ENCODE measurements at places on chromosomes 16 and 17.
A peak's percentile ranks its signal among the peaks of the same experiment; 100 is the strongest.

DNA sequence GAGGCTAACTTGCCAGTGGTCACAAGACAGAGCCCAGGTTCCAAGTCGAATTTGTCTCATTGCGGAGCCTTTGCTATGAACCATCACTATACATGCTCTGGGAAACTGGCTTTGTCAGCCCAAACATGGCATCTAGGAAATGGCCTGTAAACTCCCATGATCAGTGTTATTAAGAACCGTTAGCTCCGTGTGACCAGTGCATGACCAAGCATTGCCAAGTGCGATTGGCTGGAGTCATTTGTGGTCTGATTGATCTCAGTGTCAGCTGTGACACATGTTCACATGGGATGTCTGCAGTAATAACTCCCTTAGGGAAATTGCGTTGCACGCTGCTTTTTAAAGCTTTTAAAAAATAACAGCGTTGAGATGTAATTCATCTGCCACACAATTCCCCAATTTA, 18.6 kb upstream of the CDH3 start:
- no peak for DNase-seq

- DNase-seq, result no peak
These were observed 24.7 kb upstream of the PPM1E start for GRCh38 chr17:58730937-58731336.

GRCh38 chr17:40936437-40936971, 942 bp downstream of the KRT23 start:
- no peak for DNase-seq

- no peak for DNase-seq
These were observed 28.3 kb upstream of the CDC42EP4 start for GRCh38 chr17:73340093-73340596.

- peak; percentile 94 for DNase-seq
These were observed at the start of gene MYO18A for GRCh38 chr17:29180034-29180787. TSS of gene MYO18A (minus strand) at chr17:29180398. CDS start at chr17:29166940, 13,458 bp downstream.

DNA sequence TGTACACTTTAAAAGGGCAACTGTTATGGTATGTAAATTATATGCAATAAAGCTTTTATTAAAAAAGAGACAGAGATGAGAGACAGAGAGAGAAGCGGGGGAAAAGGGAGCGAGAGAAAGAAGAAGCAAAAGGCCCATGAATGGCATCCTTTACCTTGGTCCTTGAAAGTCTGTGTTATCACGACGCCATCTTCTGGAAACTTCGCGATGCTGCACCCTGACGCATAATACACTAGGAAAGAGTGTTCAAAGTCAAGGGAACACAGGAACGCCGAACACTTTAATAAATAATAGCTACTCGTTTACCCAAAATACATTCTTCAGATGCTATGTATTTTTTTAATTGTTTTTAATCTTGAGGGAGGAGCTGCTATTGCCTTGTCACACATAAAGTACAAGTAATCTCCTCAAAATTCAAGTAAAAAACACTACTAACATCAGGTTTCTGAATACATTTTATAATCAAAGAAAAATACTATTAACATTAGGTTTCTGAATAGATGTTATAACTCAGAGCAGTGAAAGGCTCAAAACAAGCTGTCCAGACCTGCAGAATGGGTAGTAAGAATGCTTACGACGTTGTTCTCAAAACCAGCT, 23.0 kb upstream of the SLC38A8 start:
- no peak for DNase-seq

DNA sequence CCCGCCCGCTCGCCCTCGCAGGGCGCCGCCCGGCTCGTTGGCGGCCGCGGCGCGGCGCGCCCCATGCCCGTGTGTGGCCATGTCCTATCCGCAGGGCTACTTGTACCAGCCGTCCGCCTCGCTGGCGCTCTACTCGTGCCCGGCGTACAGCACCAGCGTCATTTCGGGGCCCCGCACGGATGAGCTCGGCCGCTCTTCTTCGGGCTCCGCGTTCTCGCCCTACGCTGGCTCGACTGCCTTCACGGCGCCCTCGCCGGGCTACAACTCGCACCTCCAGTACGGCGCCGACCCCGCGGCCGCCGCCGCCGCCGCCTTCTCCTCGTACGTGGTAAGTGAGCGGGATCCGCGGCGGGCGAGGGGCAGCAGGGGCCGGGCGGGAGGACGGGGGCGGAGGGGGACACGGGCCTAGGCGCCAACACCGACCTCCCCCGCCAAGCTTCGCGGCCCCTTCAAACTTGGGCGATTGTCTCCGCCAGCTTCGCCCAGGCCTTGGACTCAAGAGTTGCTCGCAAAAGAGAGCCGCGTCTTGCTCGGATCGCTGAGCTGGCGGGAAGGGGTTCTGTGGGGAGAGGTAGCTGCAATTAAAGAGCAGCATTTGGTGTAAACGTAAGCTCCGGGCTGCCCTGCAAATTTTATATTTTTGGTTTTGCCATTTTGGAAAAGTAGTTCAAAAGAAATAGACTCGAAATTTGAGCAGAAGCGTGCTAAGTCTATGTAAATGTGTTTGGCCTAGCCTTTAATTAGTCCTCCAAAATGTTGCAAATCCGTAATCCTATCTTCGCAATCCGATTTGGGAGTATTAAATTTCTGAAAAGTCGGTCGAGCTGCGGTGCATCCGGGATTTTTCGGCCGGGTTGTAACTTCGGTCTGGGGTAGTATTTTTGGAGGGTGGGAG, 702 bp downstream of the IRX5 start:
- no peak for DNase-seq

DNA sequence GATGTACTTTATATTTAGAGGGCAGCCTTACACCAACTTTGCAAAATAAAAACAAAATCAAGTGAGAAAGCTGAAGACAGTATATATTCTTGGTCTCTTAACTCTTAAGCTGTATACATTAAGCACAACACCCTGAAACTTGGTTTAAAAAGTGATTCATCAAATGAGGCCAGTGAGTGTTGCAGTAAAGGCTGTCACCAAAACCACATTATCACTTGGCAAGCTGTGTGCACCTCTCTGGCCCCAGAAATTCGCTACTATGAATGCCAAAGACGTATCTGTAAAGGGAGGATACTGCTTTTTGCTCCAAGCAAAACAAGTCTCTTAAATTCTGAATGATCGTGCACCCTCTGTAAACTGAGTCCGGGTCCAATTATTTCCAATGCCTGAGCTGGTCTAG, 163.9 kb downstream of the ZFHX3 start:
- no peak for DNase-seq

DNA sequence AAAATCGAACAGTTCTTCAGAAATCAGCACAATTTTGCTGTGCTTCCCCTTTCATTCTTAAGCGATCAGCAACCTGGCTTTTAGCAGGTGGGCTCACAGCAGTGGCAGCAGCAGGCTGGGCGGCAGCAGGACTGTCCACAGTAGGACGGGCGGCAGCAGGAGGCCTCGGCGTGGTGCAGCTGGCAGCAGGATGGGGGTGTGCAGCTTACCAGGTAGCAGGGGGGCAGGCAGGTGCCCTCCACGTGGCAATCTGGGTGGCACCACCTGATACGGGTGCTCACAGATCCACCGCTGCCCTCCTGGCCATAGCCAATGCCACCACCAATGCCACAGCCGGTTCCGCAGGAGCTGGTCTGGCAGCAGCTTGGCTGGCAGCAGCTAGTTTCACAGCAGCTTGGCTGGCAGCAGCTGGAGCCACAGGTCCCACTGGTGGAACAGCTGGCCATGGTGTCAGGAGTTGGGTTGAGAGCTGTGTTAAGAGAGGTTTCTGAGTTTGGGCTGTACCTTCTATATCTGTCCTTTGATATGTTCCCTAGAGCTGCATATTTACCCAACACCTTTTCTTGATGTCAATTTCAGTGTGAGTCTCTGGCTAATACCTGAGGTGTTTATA, at the start of gene KRTAP1-4:
Gene KRTAP1-4, minus strand, starts transcription at position 563 of the 613 bp plus-strand sequence. Its CDS starts 117 bp downstream, at position 446.
- DNase-seq, result no peak

GRCh38 chr16:53022374-53022773, 30.3 kb downstream of the CHD9NB start:
- DNase-seq, result no peak

DNA sequence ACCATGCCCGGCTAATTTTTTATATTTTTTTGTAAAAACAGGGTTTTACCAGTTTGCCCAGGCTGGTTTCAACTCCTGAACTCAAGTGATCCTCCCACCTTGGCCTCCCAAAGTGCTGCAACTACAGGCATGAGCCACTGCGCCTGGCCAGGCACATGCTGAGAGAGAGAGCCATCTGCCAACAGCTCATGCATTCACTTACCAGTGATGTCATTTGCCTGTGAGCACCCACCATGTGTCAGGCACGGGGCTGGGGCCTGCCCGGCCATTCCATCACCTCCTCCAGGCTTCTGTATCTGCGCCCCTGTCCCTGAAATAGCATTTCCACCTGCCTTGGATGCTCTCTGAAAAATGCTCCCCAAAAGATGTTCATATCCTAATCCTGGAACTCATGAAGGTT, 43.6 kb upstream of the PEMT start:
- no peak for DNase-seq

- peak; percentile 95 for DNase-seq
These were observed 1.3 kb upstream of the PCGF2 start for GRCh38 chr17:38749223-38750043.

DNA sequence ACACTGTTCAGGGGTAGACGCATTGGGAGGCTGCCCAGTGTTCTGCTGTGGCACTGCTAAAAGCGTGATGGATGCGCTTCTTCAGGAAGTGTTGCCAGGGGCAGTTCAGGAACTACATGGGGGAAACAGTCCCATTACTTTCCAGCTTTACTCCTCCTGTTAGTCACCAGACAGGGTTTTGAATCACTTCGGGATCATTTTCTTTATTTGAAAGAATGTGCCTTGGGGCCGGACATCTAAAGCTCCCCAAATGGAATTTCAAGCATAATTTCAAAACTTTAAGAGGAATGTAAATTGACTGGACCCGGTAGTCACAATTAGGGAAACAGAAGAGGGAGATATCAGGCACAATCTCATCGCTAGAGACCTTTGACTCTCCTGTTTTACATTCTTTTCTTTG, 1.3 kb upstream of the KRTAP2-1 start:
- no peak for DNase-seq

GRCh38 chr16:88050952-88051660, 99.9 kb downstream of the BANP start:
- DNase-seq, result no peak

DNA sequence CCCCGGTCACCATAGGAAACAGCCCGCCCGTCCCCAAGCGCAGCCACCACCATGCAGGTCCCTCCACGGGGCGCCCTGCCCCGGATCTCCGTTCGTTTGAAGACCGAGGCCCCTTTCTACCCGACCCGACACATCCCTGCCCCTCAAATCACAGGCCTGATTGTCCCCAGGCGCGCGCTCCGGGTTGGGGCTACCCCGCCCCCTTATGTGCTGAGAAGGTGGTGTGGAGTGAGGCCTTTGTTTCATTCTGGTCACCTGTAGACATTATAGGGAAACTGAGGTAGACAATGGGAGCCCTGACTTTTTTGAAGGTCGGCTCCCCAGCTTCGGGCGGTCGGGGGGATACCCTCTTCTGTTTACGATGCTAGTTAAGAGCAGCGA, 763 bp upstream of the ACTG1 start:
- no peak for DNase-seq

DNA sequence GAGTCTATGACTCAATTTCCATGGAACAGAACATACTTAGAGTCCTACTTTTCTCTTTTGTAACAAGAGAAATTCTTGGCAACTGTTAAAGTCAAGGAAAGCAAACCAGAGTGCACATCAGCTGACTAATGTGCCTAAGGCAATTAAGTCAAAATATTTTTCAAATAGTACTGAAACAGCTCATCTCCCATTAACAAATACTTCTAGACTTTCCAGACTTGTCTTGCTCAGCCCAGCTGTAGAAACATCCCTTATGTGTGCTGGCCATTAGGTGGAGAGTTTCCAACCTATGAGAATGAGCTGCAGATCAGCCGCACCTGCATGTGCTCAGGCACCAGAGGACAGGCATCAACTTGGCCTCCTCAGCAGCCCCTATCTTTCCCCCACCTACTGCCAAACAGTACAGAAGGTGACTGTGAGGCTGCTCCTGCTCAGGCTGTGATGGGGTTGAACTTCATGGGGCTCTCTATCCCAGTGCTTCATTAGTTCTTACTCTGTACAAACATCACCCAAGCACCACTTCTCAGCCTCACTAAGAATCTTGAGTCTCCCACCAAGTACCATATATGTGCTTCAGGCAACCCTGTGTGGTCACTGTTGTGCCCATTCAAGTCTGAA, 32.2 kb downstream of the TEX2 start:
- DNase-seq, result no peak

DNA sequence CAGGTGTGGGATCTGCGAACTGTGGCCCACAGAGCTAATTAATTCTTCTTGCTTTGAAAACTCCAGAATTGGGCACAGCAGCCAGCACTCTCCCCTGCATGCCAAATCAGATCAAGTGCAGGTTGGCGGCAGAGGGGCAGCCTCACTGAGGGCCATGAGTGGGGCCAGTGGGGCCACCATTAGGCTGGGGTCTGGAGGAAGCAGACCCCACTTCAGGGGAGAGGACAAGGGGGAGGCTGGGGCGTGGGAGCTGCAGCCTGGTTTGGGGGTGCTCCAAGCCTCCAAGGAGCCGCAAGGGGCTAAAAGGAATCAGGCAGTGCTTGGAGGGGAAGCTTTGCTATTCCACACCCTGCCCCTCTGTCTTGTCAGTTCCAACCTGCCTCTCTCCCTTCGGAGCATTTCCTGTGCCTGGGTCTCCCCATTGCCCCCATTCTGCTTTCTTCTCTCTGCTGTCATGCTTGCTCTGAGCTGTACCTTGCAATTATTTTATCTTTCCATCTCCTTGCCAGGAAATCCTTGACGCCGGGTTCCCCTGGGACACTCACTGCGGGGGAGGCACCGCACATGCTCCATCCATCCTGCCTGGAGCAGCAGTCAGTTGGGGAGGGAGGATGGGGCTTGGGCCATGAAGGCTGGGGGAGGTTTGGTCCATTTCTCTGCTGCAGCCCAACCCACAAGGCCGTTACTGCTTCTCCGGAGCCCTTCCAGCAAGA, 3.3 kb upstream of the ABCC3 start:
- no peak for DNase-seq

GRCh38 chr17:65896889-65897288, 295.0 kb downstream of the CEP112 start:
- DNase-seq, result no peak

DNA sequence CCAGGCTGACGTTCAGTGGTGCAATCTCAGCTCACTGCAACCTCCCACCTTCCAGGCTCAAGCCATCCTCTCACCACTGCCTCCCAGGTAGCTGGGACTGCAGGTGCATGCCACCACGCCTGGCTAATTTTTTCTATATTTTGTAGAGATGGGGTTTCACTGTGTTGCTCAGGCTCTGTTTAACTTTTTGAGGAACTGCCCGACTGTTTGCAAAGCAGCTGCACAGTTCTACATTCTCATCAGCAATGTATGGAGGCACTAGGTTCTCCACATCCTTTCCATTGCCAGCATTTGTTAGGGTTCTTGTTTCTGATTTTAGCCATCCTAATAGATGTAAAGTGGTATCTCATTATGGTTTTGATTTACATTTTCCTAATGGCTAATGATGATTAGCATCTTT, 9.4 kb downstream of the TNRC6A start:
- DNase-seq, result no peak
